ENCODE measurements at places on chromosomes 5 and 9.

- no peak for DNase-seq
Measured at GRCh38 chr9:134707031-134707680, 65.6 kb downstream of the COL5A1 start.

DNA sequence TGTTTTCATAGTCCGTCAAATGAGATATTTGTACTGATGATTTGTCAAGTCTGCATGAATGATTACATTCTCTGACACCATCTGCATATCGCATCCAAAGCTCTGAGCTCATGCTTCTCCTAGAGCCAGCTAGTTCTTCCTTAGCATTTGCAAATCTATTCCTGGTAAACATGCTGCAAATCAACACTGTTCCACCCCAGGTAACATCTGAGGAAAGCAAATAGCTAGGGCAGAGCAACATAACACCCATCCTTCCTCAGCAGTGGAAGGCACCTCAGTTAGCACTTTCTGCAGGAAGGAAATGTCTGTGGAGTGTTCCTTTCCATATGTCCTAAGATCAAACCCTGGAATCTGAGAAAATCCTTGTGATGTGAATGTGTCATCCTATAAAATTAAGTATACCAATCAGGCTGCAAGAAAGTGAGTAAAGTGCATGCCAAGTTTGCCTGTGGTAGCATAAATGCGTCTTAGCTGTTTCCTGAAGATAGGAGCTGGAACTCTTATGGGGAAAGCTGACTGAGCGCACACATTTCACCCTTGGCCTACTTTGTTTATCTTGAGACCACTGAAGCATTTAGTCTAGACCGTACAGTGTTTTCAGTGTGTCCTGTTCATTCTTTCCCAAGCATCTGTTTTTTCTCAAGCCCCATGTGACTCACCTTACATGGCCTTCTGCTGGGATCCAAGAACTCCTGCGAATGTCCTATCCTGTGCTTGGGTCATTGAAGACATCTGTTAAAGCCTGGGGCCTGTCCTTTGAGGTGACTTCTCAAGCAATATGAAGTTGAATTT, 50.9 kb upstream of the STARD4 start:
- no peak for DNase-seq

DNA sequence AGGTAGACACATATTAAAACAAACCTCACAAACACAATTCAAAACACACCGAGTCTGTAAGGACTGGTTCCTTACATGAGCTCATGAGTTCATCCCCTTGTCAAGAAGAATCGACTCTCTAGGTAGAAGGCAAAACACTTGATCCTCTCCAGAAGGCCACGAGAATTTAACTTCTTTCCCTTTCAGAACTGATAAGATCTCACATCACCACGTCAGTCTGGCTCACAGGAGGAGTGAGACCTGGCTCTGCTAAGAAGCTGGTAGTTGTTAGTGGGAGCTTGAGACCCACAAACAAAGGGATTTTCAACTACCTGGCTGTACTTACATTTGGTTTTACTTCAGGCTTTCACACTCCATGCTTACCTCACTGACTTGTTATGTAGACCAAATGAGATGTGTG, 459.2 kb downstream of the ARHGEF28 start:
- DNase-seq = no peak

DNA sequence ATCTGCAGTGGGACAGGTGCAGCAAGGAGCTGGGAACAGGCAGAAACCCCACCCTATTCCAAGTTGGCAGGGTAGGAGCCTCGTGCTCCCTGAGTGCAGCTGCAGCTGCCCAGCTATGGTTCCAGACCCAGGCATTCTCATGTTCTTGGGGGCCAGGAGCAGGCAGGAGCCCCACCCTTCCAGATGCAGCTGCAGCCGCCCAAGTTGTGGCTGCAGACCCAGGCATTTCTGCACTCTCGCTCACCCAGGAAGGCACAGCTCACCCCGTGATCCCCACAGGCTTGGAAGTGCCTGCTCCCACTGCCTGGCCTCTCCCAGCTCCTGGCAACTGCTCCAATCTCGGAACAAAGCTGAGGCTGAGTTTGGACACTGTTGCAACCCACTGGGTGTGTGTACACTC, 275.8 kb upstream of the ADRA1B start:
- no peak for DNase-seq

DNA sequence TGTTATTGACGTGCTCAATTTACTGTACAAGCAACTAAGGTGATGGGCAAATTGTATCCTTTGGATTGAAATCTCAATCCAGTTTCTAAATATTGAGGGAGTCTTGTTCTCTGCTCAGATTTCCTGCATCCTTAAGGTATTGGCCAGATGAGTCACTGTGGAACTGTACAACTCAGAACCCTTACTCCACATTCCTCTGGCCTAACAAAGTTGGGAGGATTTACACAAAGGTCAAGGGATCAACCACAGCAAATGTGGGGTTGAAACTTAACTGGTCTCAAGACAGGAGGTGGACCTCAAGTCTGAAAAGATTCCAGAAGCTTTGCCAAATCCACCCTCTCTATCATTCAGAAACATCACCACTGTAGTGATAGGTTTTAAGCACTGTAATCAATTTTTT, 81.5 kb upstream of the AGXT2 start:
- no peak for DNase-seq

DNA sequence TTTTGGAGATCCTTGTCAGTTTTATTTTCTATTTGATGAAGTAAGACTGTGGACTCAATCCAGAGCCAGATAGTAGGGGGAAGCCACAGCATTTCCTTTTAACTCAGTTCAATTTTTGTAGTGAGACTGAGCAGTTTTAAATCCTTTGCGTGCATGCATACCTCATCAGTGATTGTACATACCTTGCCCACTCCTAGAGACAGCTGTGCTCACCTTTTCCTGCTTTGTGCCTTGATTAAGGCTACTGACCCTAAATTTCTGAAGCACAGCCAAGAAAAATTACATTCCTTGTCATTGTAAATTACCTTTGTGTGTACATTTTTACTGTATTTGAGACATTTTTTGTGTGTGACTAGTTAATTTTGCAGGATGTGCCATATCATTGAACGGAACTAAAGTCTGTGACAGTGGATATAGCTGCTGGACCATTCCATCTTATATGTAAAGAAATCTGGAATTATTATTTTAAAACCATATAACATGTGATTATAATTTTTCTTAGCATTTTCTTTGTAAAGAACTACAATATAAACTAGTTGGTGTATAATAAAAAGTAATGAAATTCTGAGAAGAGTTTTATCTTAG, 17.8 kb downstream of the DIMT1 start:
- DNase-seq = no peak

GRCh38 chr9:14313951-14314423, at the start of gene NFIB:
Gene NFIB, minus strand, starts transcription at chr9:14314141. Its CDS starts 630 bp downstream, at chr9:14313511.
- DNase-seq = no peak

GRCh38 chr5:133467826-133468463, 144.4 kb downstream of the FSTL4 start:
- DNase-seq = no peak

DNA sequence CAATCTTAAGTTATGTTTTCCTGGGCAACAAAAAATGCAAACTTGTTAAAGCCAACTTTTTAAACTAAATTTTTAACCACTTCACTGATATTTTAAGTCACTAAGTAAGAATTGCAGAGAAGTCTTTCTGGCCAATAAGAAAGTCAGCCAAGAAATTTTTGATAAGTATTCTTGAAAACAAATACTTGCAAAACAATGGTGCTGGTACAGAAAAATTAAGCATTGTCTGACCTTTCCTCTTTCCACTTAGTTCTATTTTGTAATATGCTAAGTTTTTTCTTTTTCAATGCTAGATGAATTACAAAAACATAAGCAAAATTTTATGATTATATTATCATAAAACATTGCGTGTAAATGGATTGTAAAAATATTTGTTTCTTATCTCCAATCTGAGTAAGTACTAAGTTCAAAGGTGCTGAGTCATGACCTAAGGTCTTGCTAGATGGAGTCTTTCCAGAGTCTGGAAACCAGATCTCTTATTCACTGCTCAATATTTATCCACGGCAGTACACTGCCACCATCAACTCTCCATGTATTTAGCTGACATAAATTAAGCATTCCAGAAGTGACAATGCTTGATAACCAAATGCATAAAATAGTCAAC, 139.7 kb downstream of the MEF2C start:
- DNase-seq = no peak

- DNase-seq = no peak
Measured at GRCh38 chr9:676780-677438, 164.6 kb upstream of the DMRT1 start.

- no peak for DNase-seq
Measured at GRCh38 chr9:468766-469426, 254.2 kb downstream of the DOCK8 start.

GRCh38 chr5:26310415-26310814, 728.0 kb downstream of the CDH9 start:
- DNase-seq = no peak

DNA sequence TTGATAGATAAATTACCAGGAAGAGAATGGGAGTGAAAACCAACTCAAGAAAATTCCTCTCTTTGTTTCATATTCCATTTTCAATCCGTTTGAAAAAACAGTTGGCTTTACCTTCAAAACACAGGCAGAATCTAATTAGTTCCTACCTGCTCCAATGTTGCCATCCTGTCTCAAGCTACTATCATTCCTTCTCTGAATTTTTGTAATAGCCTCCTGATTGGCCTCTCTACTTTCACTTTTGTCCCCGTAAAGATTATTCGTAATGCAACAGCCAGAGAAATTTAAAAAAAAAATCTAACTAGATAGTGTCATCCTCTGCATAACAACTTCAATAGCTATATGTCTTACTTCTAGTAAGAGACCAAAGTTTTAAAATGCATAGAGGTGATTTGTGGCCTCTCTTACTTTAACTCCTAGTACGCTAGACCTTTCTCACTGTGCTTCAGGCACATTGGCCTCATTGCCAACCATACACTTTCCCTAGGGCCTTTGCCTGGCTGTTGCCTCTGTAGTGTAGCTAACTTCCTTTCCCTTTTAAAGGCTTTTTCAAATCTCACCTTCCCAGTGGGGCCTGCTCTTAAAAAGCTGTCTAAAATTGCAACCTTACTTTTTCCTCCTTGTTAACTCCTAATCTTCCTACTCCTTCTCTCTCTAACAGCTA, 311.3 kb upstream of the GRIN3A start:
- peak; percentile 5 for DNase-seq

- DNase-seq = no peak
Measured at GRCh38 chr5:158390577-158390976, 531.6 kb upstream of the CLINT1 start.

DNA sequence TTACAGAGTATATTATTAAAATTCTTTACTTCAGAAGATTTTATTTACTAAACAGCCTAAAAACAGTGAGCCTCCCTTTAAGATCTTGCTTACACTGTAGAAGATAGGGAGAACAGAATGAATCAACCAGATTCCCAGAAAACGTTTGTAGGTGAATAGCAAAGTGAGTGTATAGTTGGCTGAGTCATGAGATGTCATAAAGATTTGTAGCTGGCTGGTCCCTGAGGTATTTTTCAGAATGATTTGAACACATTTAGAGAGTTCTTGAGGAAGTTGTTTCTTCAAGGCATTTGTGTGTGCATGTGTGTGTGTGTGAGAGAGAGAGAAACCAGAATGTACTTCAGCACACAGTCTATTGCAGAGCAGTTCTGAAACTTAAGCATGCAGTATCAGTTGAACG, 159.4 kb upstream of the PRR16 start:
- no peak for DNase-seq

- DNase-seq = no peak
Measured at GRCh38 chr5:68070591-68071281, 144.8 kb upstream of the PIK3R1 start.

DNA sequence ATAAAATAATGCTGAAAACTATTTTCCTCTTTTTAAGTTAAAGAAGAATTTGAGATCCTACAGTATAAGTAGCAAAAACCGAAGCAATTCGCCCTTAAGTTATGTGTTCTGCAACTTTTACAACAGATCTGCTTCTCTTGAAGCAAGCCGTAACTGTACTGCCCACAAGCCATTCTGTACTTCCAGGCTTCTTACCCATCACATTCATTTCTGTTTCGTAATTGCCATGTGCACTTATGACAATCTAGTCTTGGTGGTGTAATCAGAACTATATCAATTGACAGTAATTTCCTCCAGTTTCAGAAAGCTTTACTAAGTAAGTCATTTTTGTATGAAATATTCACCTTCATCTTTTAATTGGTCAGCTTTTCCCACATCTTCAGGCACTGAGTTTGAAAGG, 13.8 kb downstream of the SGTB start:
- no peak for DNase-seq

- DNase-seq = no peak
Measured at GRCh38 chr9:76562511-76562911, 103.5 kb downstream of the GCNT1 start.

DNA sequence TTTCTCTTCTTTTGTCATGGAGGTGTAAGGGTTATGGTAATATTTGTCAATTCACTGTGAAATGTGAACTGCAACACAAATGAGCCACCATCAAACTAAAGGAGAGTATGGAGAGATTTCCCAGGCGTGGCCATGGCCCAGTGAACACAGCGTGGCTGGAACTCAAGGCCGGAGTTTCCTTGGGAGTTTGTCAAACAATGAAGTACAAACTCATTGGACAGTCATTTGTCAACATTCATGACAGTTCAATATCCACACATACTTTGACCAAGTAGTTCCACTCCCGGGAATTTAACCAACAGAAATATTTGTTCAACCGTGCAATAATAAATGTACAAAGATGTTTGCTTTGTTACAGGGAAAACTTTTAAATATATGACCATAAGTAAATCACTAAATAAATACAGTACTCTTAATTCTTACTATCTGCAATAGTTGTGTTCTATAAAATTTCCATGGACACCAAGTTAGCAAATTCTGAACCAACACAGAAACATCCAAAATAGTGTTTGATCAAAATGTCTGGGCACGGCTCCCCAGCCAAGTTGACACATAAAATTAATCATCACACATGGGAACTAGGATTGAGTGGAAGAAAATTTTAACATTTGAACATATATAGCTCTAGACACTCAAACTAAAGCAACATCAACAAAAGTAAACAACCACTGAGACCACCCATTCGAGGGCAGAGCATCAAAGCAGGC, 87.1 kb downstream of the DIRAS2 start:
- no peak for DNase-seq

DNA sequence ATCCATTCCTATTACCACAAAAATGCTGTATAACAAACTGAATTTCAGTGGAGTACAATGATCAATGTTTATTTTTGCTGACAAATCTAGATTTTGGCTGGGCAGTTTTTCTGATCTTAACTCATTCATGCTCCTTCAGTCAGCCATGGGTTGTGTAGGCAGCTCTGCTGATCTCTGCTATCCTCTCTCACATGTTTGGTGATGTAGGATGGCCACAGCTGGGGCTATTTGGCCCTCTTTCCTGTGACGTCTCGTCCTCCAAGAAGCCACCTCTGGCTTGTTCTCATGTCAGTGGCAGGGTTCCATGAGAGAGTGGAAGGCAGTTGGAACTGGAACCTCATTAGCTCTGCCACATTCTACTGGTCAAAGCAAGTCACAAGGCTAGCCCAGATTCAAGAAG, 8.9 kb downstream of the NLN start:
- DNase-seq = no peak
